Progenitor cell of endocrine pancreas (in vitro differentiated cells): ENCODE measurements at places on chromosomes 4 and X. TPM values are rescaled to one million over a fixed set of nuclear protein-coding genes. Genes with fewer than 3 reads are reported as not detected.

DNA sequence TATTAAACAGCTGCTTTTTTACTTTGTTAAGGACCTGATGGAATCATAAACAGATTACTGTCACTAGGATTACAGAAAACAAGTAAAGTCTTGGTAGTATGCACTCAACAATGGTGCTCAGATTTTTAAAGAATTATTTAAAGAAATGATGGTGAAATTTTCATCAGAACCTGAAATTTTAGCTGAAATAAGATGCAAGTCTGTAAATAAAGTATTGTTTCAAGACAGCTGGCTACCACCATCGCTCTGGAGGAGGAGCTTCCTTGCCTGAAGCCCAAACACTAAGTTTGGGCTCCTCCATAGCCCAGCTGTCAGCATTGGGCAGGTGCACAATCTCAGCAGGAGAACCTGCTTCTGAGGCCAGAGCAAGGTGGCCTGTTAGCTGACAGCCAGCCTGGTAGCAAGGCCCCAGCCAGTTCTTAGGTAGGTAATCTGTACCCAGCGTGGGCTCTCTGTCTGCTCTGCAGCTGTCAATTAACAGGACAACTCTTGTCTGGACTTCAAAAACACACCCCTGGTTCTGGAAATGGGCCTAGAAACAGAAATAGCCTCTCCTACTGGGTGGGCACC lies 4.6 kb downstream of the GAB1 start:
- no peak for DNase-seq

Gene ADH1B
- total RNA-seq, result 0.29 and 0.53 TPM in 2 replicates

DNA sequence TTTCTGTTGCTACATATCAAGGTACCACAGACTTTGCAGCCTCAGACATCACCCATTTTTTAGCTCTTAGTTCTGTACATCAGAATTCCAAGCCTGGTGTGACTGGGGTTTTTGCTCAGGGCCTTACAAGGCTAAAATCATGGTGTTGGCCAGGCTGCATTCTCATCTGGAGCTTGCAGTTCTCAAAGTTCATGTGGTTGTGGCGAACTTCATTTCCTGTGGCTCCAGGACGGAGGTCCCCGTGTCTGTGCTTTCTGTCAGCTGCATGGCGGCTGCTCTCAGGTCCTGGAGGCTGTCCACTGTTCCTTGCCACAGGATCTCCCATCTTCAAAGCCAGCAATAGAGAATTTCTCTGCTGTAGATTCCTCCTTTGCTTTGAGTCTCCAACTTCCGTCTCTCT lies 157.4 kb downstream of the STIM2 start:
- DNase-seq, result no peak

- DNase-seq, result no peak
Measured at GRCh38 chr4:155800685-155801343, 42.0 kb downstream of the GUCY1B1 start.

DNA sequence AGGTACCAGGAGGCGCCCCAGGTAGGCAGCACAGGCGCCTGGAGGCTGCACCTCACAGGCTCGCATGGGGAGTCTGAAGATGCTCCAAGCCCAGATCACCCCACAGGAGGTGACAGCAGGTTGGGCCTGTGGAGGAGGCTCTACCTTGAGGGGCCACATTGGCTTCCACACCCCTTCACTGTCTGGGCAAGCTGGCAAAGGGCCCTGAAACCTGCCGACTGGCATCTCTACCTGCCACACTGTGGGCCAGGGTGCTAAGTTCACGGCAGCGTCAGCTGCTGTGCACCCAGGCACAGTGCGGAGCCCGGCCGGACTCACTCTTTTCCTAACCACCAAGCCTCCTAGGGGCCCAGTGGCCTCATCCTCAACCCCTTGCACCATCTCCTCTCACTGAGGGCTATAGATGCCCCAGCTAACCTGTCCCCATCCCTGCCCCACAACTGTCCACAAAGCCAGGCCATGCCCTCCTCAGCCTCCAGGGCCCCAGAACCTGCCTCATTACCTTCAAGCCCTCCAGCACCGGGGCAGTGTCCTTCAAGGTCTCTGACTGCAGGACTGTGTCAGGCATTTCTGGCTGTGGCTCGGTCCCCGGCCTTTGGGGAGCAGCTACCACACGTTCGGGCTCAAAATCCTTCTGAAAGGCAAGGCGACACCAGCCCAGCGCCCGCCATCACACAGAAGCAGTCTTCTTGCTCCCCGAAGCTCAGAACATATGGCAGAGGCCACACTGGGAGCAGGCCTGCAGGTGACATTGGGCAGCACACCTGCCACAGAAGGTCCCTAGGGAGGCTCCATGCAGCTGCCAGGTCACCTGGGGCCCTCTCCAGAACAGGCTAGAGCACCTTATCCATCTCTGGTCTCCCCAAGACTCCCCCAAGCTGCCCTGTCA lies 28.8 kb downstream of the FGFR3 start:
- DNase-seq, result no peak

Gene BRS3
- total RNA-seq, result 0.10 TPM in 1 of 2 replicates, not detected in the other

DNA sequence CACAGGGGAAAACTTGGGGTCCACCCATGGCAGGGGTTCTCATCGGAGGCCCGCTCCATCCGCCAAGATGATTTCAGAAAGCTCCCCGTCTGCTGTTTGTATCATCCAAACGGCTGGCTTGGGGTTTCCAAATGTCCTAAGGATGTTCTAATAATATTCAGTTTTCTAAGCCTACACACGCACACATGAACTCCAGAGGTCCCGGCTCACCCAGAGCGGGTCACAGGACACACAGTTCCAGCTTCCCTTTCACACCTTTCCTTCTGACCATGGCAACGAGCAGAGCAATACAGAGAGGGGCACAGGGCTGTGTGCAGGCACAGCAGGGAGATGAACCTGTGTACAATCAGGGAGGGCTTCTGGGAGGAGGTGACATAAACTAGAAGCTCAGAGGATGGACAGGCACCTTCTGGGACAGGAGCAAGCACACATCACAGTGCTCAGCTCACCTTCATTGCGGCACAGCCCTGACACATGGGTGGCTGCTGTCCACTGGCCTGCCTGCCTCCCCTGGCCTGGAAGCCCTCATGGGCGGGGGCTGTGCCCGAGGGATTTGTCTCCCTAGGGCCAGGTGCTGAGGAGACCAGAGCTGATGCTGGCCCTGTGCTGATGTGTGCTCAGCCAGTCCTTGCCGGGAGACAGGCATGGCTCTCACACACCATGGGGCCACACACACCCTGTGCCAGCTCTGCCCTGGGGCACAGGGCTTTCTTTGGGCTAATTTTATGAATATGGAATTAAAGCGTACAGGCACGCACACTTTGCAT lies 44.8 kb downstream of the ABLIM2 start:
- no peak for DNase-seq

Gene TCEAL9
- 111 and 118 TPM in 2 replicates for total RNA-seq

DNA sequence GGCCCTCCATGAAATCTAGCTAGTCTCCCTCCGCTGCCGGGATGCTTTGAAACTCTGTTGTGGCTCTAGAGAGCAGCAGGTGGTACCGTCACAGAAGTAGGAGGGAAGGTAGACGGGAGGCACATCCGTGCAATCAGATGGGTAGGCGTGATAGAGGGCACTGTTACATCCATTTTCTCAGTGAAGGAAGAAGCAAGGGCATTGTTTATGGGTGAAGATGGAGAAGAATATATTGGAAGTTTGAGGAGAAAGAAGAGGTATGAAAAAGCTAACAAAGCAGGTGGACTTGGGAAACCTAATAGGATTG lies 1.3 kb downstream of the ANAPC4 start:
- DNase-seq, result no peak

Gene RBM46
- total RNA-seq, result 0.62 and 0.98 TPM in 2 replicates

GRCh38 chrX:152853986-152854385 lies 23.1 kb downstream of the NSDHL start:
- no peak for DNase-seq

- DNase-seq, result no peak
Measured at GRCh38 chr4:37675587-37676290, 10.4 kb downstream of the RELL1 start.

- no peak for DNase-seq
Measured at GRCh38 chr4:44434247-44434646, 14.4 kb downstream of the KCTD8 start.
